RWPE2 (cell line): ENCODE measurements at places on chromosomes 11 and 22.

DNA sequence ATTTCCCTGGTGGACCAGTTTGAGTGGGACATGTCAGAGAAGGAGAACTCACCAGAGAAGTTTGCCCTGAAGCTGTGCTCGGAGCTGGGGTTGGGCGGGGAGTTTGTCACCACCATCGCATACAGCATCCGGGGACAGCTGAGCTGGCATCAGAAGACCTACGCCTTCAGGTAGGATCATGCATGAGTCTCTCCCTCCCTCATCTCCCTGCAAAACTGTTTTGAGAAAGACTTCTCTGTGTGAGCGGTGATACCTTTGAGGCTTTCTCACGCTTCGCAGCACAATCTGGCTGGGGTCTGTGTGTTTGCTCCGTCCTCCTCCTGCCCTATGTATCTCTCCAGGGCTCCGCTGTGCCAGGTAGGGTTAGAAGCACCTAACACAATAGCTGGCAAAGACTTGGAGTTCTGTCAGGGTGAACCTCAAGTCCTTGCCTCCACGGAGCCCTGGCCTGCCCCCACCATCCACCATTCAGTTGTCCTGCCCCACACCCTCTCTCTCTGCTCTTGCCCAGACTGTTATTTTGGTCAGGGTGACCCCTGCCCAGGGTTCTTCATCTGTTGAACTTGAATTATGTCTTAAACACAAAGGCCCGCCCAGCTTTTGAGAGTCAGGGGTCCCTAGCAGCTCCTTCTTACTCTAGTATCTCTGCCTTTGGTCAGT lies 13.4 kb downstream of the DERL3 start:
- H3K27ac ChIP-seq: peak overlapping the region; percentile 23
- H3K4me3 ChIP-seq: no peak overlapping the region
- DNase-seq: no peak
- H3K27me3 ChIP-seq: no peaks in the 10 kb centered on the region

GRCh38 chr11:85685820-85686459 lies at the start of gene CCDC89:
CCDC89 (minus strand) TSS chr11:85686195; CDS start chr11:85686130, 65 bp downstream.
- no peak within 1 kb of the TSS for H3K27ac ChIP-seq
- H3K27me3 ChIP-seq: no peaks in the 10 kb centered on the region
- H3K4me1 ChIP-seq: no peaks in the 10 kb centered on the region
- H3K36me3 ChIP-seq: no peaks in the 10 kb centered on the region
- no peak for DNase-seq
- no peak within 1 kb of the TSS for H3K4me3 ChIP-seq

DNA sequence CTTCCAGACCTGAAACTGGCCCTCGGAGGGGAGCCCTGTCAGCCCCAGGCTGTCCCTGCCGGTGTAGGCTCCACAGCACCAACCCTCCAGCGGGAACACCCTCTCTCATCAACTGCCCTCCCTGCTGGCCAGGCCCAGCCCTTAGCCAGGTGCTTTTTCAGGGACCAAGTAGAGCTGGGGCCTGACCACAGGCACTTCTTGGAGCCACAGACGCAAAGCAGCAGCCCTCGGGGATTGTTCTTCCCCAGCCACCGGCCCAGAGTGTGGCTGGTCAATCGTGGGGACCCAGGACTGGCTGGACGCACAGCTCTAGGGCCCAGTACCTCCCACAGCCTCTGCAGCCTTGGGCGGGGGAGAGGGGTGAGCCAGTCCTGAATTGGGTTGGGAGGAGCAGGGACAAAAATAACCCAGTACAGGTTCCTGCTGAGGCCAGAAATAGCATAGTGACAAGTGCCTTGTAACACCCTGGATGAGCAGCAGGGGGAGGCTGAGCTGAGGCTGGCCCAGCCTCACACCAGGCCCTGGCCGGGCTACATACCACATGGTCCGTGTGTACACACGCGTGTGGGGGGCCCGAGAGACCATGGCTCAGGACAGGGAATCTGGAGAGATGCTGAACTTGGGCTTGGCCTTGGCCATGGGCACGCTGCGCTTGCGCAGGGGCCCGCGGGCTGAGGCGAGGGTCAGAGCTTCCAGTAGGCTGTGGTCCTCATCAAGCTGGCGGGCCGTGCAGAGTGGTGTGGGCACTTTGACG lies 2.0 kb downstream of the KCNJ11 start:
- DNase-seq: no peak
- H3K36me3 ChIP-seq: no peaks in the 10 kb centered on the region
- H3K4me1 ChIP-seq: no peaks in the 10 kb centered on the region

GRCh38 chr11:2265396-2265795 lies 5.0 kb downstream of the ASCL2 start:
- H3K36me3 ChIP-seq: no peaks in the 10 kb centered on the region
- peaks cover 3% of the 10 kb centered on the region for H3K27me3 ChIP-seq
- H3K27ac ChIP-seq: no peak overlapping the region

DNA sequence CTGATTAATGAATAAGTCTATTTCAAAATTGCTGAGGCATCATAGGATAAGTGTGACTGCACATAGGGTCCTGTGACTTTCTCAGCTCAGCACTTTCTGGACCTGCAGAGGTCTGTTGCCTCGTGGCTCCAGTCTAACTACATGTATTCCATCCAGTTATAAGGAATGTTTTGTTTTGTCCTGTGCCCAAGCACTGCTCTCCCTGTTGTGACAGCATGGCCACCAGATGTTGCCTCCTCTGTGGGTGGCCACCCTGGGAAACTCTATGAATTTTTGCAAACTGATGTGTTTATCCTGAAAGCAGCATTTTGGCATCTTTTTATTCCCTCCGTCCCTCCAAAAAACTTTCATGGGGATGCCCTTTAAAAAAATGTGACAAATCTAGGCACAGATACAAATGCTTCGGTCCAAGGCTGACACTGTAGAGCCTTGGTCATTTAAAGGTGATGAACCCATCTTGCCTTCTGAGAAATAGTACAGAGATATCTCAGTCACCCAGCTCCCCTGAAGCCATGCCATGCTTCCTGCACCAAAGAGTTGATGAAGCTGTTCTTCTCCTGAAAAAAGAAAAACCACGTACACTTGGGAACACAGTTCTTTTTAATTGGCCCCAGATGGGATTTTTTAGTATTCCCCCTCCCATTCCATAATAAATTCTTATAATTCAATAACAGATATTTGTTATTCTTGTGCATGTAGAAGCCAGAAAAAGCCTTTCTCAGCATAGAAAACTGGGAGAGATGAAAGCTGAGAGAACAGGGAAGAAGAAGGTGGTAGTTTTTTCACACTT lies 72.6 kb downstream of the CCDC34 start:
- no peaks in the 10 kb centered on the region for H3K4me1 ChIP-seq
- no peaks in the 10 kb centered on the region for H3K27me3 ChIP-seq
- no peak for DNase-seq
- H3K36me3 ChIP-seq: no peaks in the 10 kb centered on the region
- H3K27ac ChIP-seq: no peak overlapping the region

- no peak for DNase-seq
- H3K27me3 ChIP-seq: no peaks in the 10 kb centered on the region
- H3K4me1 ChIP-seq: peaks cover 64% of the 10 kb centered on the region
- H3K36me3 ChIP-seq: peaks cover 8% of the 10 kb centered on the region; the same call in 1 of the 2 replicates
- H3K27ac ChIP-seq: peak overlapping the region; percentile 100
Observed at GRCh38 chr22:29617922-29618629, 14.6 kb downstream of the NF2 start.

DNA sequence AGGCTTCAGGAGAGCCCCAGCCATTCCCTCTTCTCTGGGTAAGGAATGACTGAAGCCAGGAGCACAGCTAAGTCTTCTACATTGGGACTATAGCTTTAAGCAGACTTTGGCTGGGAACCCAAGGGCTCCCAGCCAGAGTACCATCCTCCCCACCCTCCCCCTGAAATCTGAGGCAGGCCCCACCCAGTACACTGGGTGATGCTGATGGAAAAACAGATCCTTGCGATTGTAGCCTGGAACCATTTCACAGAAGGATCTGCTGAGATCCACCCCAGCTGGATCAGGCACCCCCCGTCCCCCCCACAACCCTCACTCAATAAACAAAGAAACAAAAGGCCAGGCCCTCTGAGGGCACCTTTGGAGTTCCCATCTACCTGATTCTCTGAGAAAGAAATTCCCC lies 39.8 kb downstream of the IL18BP start:
- no peaks in the 10 kb centered on the region for H3K27me3 ChIP-seq
- H3K36me3 ChIP-seq: peaks cover 30% of the 10 kb centered on the region
- no peak overlapping the region for H3K4me3 ChIP-seq
- H3K4me1 ChIP-seq: peaks cover 38% of the 10 kb centered on the region
- no peak for DNase-seq
- peak overlapping the region; percentile 84 for H3K27ac ChIP-seq

DNA sequence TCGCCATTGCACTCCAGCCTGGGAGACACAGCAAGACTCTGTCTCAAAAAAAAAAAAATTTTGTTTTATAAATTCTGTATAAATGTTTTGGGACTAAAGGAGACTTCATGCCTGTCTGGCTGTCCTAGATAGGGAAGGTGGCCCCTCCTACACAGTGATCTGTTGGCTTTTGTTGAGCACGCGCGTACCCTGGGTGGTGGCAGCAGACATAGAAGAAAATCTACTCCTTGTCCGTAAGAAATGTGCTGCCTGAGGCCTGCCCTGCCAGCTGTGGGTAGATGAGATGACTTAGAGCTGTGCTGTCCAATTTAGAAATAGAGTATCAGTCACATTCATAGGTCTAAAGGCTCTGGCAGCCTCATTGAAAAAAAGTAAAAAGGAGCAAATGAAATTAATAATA lies 37.0 kb downstream of the AP2A2 start:
- H3K27ac ChIP-seq: no peak overlapping the region
- peaks cover 27% of the 10 kb centered on the region for H3K36me3 ChIP-seq
- no peaks in the 10 kb centered on the region for H3K27me3 ChIP-seq
- DNase-seq: no peak
- no peaks in the 10 kb centered on the region for H3K4me1 ChIP-seq
- no peak overlapping the region for H3K4me3 ChIP-seq

DNA sequence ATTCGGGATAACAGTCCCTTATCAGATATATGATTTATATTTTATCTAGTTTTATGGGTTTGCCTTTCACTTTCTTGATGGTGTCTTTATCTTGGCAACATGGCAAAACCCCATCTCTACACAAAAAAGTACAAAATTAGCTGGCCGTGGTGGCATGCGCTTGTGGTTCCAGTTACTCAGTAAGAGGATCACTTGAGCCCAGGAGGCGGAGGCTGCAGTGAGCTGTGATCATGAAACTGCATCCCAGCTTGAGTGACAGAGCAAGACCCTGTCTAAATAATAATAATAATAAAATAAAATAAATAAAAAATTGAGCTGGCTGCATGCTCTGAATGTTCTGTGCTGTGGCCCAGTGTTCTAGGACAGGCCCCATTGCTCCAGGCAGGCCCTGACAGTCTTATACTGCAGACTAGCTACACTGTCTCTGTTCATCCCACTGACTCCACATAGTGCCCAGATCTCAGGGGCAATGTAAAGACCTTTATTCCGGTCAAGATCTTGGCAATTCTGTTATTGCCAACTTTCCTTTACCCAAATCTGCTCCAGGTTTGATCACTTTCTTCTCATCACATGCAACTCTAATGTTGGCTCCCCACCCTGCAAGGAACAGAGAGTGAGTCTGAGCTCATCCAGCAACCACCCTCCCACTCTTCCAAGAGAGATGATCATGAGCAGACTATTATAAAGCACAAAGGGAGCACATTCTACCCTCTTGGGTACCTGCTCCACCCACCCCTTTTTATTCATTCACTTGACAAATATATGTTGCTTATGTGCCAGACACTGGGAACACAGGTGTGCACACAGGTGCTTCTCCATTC lies 8.8 kb downstream of the HSPA8 start:
- H3K36me3 ChIP-seq: peaks cover 36% of the 10 kb centered on the region
- H3K27me3 ChIP-seq: no peaks in the 10 kb centered on the region
- H3K27ac ChIP-seq: no peak overlapping the region
- H3K4me3 ChIP-seq: no peak overlapping the region

GRCh38 chr11:65002706-65003105 lies 5.9 kb upstream of the BATF2 start:
- H3K4me3 ChIP-seq: no peak overlapping the region
- DNase-seq: no peak
- no peaks in the 10 kb centered on the region for H3K27me3 ChIP-seq
- no peaks in the 10 kb centered on the region for H3K36me3 ChIP-seq
- peaks cover 15% of the 10 kb centered on the region for H3K4me1 ChIP-seq
- no peak overlapping the region for H3K27ac ChIP-seq

GRCh38 chr22:35043252-35043933 lies 22.6 kb upstream of the ISX start:
- no peaks in the 10 kb centered on the region for H3K4me1 ChIP-seq
- H3K4me3 ChIP-seq: no peak overlapping the region
- DNase-seq: no peak
- no peaks in the 10 kb centered on the region for H3K27me3 ChIP-seq

GRCh38 chr11:98979205-98979604 lies 41.5 kb upstream of the CNTN5 start:
- no peak overlapping the region for H3K27ac ChIP-seq
- no peaks in the 10 kb centered on the region for H3K27me3 ChIP-seq
- H3K4me1 ChIP-seq: no peaks in the 10 kb centered on the region
- H3K4me3 ChIP-seq: no peak overlapping the region
- H3K36me3 ChIP-seq: no peaks in the 10 kb centered on the region
- DNase-seq: no peak

DNA sequence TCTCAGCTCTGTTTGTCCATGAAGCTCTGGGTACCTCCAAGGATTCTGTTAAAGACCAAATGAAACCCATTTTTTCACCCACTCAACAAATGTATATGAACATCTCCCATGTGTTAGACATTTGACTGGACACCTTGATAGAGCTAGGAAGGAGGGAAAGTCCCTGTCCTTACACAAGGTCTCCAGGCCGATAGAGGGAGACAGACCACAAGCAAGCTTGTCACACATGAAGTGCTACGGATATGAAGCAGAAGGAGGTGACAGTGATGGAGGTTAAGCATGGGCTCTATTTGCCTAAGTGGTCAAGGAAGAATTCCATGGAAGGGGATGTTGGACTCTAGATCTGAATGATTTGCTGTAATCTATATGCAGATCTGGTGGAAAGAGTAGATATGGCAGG lies 138.5 kb downstream of the MYO18B start:
- no peaks in the 10 kb centered on the region for H3K4me1 ChIP-seq
- H3K27me3 ChIP-seq: peaks cover 9% of the 10 kb centered on the region
- no peaks in the 10 kb centered on the region for H3K36me3 ChIP-seq
- no peak overlapping the region for H3K4me3 ChIP-seq
- no peak overlapping the region for H3K27ac ChIP-seq
- no peak for DNase-seq

DNA sequence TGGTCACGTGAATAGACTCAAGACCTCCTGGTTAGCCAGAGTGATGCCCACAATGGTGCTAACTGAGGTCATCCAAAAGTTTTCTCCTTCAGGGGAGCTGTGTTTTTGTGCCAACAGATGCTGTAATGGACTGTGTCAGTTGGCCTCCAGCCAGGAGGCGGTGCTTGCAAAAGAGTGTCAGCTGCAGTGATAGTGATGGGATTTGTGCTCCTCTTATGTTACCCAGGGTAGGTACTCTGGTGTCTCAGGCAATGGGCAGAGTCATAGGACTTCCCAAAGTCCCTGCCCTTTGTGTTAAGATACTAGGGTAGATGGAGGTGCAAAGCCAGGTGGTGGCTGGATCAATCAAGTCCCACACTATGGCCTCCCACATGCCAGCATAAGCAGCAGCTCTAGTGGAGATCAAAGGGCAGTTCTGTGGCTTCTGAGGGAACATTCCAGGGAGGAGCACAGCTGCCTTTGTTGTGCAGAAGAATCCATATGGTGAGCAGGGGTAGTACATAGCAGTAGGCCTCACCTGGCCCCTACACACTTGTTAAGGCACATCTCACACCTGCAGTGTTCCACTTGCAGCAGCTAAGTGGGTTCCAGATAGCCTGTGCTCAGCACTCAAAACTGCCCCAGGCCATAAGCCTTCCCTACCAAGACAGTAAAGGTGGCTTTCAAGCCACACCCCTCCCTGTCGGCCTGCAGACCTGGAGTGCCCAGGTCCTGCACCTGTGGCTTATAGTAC lies 9.4 kb upstream of the FANCF start:
- H3K4me1 ChIP-seq: no peaks in the 10 kb centered on the region
- H3K4me3 ChIP-seq: no peak overlapping the region
- no peaks in the 10 kb centered on the region for H3K27me3 ChIP-seq

GRCh38 chr11:102147632-102148031 lies 37.4 kb downstream of the YAP1 start:
- H3K36me3 ChIP-seq: peaks cover 39% of the 10 kb centered on the region
- H3K4me1 ChIP-seq: peaks cover 27% of the 10 kb centered on the region
- H3K4me3 ChIP-seq: no peak overlapping the region
- no peak overlapping the region for H3K27ac ChIP-seq
- no peaks in the 10 kb centered on the region for H3K27me3 ChIP-seq
